ENCODE measurements at places on chromosomes 5 and 9. TPM values are rescaled to one million over a fixed set of nuclear protein-coding genes. Genes with fewer than 3 reads are reported as not detected.

CCDC171 gene
- 0.54 TPM for polyA plus RNA-seq

FOXD4 gene
- 0.34 TPM for polyA plus RNA-seq

WWC1 gene
- 15.2 TPM for polyA plus RNA-seq

- DNase-seq: no peak
Observed at GRCh38 chr5:135456238-135457099, 4.3 kb upstream of the TIFAB start.

DNA sequence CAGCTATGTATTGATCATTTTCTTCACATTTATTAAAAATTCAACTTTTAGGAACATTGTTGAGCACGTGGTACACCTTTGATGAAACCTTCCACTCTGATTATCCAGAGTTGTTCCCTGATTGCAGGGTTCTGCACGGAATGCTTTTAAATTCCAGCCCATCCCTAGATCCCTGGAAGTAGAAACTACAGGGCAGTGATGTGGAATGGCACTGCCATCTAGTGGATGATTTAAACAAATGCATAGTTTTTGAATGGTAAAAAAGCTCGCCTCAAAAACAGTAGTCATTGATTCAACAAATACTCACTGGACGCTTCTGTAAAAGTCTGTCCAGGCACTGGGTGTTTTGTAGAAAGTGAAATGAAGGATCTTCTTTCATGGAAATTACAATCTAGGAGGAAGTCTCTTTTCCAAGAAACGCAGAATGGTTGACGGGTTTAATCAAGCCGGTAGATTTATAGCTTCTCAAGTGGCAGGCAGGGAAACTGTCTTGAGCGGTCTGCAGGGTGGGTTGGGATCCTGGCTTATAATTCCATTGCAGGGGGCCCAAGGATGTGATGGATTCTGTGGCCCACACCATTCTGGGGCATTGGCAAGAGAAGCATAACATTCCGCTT is 118.4 kb downstream of the ARHGAP26 start:
- DNase-seq: peak; percentile 70

GRCh38 chr9:32644698-32645097 is 9.2 kb upstream of the TAF1L start:
- no peak for DNase-seq

DNA sequence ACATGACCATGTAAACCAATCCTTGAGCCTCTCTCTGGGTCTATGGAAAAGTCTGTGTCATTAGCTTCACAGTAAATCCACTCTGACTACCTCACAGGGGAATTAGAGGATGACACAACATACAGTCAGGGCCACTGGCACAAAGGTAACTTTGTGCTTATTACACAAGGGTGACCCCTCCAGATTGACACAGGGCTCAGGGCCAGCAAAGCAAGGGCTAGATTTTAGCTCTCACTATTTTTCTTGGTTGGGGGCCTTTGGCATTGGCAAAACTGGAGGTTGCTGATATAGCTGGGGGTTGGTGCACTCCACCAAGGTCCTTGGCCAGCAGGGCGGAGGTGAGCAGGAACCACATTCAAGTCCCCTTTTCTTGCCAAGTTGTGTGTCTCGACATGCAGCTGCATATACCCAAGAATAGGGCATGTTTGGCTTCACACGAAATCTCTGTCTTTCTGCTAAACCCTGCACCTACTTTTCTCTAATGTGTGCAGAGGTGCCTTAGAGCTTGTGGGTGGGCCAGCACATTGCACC is 15.2 kb upstream of the OSMR start:
- no peak for DNase-seq

DNA sequence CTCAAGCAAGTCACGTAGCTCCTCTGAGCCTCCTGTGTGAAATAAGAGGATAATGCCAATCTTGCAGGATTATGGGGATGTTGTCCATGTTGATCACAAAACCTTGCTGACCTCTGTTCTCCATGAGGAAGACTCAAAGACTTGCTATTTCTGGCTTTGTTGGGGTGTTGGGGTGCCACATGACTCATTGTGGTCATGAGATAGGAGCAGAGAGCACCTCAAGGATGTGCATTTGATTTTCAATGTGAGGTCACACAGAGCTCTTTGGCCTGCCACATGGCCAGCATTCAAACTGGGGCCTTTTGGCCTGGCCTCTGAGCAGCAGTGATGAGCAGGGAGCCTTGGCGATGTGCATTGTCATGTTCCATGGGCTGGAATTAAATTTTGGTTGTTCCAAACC is 380.3 kb downstream of the GADD45G start:
- DNase-seq: no peak

GRCh38 chr9:136169495-136169894 is 35.4 kb downstream of the LHX3 start:
- DNase-seq: no peak

DNA sequence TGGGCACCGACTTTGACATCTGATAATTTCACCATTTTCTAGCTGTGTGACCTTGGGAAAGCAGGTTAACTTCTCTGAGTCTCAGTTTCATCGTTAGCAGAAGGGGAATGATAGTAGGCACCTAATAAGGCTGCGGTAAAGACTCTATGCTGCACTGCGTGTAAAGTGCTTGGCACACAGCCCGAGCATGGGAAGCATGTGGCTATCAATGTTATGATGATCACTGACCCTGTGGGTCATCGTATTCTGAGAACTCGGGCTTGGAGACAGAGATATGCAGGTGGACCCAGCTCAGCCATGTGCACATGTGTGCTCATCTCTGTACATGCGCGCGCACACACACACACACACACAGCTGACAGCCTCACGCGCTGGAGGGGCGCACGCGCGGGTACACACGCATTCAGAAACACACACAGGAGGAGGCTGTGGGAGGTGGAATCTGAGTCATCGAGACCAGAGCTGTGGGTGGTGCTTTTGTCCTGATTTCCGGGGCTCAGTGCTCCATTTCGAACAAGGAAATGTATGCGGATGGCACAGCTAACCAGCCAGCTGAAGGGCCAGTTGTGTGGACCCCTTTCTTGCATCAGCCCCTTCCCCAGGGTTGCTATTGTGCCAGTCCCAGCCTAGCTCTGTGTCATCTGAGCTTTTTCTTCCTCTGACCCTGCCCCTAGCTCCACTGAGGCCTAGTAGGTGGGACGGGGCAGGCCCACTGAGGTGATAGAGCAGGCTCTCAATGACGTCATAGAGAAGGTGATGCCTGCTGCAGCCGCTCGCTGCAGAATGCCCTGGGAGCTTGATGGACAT is 11.1 kb upstream of the ARAP3 start:
- no peak for DNase-seq
